Calu3 (cell line): ENCODE measurements at places on chromosomes 11 and 22. TPM values are rescaled to one million over a fixed set of nuclear protein-coding genes. Genes with fewer than 3 reads are reported as not detected.

DNA sequence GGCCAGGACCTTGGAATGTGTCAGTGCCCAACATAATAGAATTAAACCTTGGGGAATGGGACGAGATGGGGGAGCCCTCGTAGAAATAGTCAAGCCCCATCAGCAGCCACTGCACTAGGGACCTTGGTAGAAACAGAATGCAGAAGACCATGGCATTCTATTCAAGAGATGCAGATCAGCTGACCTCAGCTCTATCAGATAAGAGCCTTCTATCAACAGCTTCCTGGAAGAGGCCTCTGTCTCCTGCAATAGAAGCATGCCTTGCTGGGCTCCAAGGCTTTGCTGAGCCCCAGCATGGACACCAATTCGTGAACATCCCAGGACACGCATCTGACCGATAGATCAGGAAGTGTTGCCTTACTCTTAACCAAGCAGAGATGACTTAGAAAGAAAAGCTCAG is 27.5 kb upstream of the FLI1 start:
- no peak for DNase-seq

GRCh38 chr11:28104984-28105383 is 3.0 kb downstream of the KIF18A start:
- no peak for DNase-seq

- peak; percentile 34 for DNase-seq
Measured at GRCh38 chr11:35141571-35141971, 2.6 kb downstream of the CD44 start.

GRCh38 chr11:86940122-86940777 is 14.9 kb downstream of the FZD4 start:
- no peak for DNase-seq

DNA sequence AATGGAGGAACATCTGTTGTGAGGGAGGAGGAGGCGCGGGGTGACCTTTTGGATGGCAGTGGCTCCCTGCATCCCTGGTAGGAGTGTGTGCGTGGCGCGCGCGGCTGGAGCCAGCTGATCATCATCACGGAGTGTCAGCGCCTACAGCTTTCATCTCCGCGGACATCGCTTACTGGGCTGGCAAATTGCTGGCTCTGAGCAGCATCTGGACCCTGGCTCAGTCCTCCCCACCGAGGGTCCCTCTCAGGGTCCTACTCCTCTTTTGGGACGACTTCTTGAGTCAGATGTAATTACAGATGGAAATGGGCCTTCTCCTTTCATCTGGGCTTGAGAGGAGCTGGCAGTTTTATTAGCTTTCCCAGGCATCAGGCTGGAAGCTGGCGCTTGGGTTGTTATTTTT is 85.3 kb downstream of the CACNA1I start:
- DNase-seq = no peak

DNA sequence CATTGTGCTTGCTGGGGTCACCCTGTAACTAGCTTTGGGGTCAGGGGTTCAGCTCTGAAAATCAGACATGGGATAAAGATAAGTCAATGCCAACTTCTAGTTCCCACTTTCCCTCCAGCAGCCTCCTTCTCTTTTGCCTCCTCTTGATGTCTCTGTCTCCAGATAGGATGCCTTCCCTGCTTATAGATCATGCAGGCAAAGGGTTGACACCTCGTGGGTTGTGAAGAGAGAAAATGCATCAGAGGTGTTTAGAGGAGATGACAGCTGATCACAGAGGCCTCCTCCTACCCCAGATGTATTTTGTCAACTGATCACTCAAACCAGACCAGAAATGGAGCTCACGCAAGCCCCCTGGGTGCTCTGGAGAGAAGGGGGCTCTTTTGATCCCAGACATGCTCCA is 337.8 kb downstream of the BUD13 start:
- no peak for DNase-seq

GRCh38 chr22:46336119-46337078 is 885 bp downstream of the TRMU start:
- no peak for DNase-seq

- peak; percentile 63 for DNase-seq
Measured at GRCh38 chr11:133947321-133947756, 9.4 kb downstream of the IGSF9B start.

GRCh38 chr11:1481483-1481825 is 5.1 kb downstream of the MOB2 start:
- no peak for DNase-seq

GRCh38 chr11:70024036-70024772 is 53.9 kb upstream of the ANO1 start:
- DNase-seq = no peak

GRCh38 chr22:22071455-22071854 is 88.9 kb upstream of the TOP3B start:
- no peak for DNase-seq

DNA sequence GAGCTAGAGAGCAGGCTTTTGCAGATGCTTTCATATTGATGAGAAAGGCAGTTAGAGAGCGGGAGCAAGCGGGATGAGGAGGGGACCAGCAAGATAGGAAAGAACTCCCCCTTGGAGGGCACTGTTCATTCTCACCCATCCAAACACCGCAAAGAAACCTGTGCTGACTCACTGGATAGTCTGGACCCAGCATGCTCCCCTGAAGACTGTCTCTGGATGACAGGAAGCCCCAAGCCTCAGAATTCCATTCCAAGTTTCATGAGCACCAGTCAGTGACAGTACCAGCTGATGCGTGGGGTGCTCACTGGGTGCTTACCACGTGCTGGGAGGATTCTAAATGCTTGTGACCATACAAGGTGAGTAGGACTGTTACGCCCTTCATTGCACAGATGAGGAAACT is 34.2 kb downstream of the MICAL3 start:
- no peak for DNase-seq

DNA sequence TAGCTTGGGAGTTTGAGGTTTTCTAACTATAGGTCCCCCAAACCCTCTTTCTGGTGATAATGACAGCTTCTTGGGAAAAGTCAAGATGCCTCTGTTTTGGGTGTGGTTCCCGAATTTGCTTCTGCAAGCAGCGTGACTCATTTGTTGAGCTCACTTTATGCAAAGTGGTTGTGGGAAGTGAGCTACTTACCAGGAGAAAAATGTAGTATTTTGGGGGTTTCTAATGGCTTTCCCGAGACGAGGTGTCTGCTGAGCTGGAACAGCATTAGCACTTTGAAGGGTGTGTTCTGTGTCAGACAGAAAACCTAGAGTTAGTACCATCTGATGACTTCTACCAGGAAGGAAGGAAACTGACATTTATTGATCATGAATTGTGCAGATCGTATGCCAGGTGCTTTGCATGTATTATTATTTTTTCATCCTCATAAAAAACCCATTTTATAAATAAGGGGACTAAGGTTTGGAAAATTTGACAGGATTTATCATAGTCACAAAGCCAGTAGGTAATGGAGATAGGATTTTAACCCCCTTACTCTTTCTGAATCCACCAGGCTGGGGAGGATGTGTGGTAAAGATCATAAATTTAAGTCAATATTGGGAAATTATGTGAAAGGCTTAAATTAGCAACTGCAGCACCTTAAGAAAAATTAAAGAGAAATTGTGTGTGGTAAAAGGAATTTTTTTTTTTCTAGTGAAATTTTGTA is 108.8 kb upstream of the CD44 start:
- DNase-seq = no peak

DNA sequence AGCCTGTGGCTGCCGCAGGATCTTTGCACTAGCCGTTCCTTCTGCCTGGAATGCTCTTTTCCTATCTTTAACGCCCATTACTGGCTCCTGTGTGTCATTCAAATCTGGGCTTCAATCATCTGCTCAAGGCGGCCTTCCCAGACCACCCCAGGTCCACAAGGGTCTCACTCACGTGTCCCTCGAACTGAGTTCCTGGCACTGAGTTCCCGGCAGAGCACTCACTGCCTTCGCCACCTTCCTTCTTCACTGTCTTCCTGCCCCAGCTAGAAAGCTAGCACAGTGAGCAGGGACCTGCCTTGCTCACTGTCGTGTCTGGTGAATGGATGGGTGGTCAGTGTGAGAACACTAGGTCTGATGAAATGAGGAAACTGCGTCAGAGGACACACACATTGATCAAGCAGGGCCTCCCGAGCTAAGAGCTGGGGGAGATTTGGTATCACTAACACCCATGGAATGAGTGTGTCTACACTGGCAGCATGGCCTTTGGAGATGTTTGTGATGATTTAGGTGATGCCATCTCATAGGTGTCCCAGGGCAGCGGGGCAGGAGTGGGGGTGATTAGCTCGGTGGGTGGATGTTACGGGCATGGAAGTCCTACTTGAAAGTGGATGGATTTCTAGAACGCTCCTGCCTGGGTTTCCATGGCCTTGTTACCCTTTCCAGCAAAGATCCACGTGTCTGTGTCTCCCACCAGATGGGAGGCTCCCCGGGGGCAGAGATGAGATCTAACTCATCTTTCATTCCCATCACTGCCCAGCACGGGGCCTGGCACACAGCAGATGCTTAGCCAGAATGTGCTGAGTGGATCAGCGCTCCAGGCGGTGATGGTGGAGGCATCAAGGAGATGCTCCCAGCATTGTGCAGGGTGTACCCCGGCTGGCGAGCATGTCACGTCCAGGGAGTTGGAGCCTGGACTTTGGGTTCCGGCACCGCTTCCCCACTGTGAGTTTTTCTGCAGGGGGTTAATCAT is 64.5 kb downstream of the SHISAL1 start:
- DNase-seq = no peak

GRCh38 chr11:3970108-3970507 is 114.6 kb downstream of the STIM1 start:
- no peak for DNase-seq

The RIMBP3C gene
- 0.17 TPM in 1 of 2 replicates, not detected in the other for total RNA-seq

The GRIK4 gene
- total RNA-seq = 0.12 TPM in 1 of 2 replicates, not detected in the other

The ZNF280B gene
- 4.0 and 4.6 TPM in 2 replicates for total RNA-seq

The GGTLC2 gene
- not detected in 2 replicates for total RNA-seq

The SCUBE2 gene
- not detected in 2 replicates for total RNA-seq

The CTSC gene
- total RNA-seq = 413 and 478 TPM in 2 replicates

The SLC2A11 gene
- total RNA-seq = 18.9 and 32.8 TPM in 2 replicates
